ENCODE measurements at places on chromosomes 12 and 14.

DNA sequence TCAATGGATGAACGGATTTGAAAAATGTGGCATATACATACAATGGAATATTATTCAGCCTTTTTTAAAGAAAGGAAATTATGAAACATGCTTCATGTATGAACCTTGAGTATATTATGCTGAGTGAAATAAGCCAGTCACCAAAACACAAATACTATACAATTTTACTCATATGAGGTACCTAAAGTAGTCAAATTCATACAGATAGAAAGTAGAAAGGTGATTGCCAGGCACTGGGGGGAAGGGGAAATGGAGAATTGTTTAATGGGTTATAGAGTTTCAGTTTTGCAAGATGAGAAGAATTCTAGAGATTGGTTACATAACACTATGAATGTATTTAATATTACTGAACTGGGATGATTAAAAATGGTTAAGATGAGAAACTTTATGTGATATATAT is 171.4 kb downstream of the TMTC3 start:
- DNase-seq, result no peak

- no peak for DNase-seq
These were observed 10.7 kb downstream of the VDR start for GRCh38 chr12:47894068-47894467.

DNA sequence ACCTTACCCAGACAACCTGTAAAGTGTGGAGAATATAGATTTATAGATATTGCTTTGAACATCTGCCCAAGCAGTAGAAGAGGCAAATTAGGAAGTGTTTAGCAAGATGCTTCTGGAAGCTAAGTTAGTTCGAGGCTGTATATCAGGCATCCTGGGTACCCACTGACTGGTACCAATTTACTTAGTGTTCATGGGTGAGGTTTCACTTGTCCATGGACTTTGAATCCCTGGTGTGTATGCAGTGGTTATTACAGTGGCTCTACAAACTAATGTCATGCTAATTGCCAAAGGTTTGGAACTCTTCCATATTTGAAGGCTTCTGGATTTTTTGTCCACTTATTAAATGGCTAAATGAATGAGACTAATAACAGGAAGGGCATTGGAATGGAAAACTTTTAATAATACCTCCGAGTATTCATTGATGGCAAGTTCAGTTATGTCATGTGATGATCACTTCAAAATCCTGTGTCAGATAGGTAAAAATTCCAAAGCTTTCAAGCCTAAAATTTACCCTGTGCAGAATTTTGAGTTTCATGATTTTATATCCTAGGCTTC is at the start of gene OR4E2:
TSS of gene OR4E2 (plus strand) at position 505 of the 555 bp plus-strand sequence. CDS start 11,248 bp downstream, outside the sequence.
- DNase-seq, result no peak

GRCh38 chr14:58291646-58292045 is 6.7 kb upstream of the ARID4A start:
- no peak for DNase-seq

GRCh38 chr12:46590991-46591703 is 218.6 kb upstream of the SLC38A2 start:
- no peak for DNase-seq

GRCh38 chr14:80608563-80608962 is 333.0 kb downstream of the CEP128 start:
- DNase-seq, result no peak

GRCh38 chr12:62802321-62802720 is 132.6 kb downstream of the PPM1H start:
- DNase-seq, result no peak

GRCh38 chr14:75875958-75876357 is 105.8 kb downstream of the TGFB3 start:
- no peak for DNase-seq
